ENCODE measurements at places on chromosomes 7 and 10.
A peak's percentile ranks its signal among the peaks of the same experiment; 100 is the strongest.

- no peak for DNase-seq
These were observed 1096.1 kb upstream of the CELF2 start for GRCh38 chr10:9921544-9921943.

GRCh38 chr10:63843107-63843506 is 321.9 kb downstream of the REEP3 start:
- no peak for DNase-seq

GRCh38 chr10:22436893-22437619 is 91.8 kb downstream of the SPAG6 start:
- DNase-seq, result peak; percentile 88

DNA sequence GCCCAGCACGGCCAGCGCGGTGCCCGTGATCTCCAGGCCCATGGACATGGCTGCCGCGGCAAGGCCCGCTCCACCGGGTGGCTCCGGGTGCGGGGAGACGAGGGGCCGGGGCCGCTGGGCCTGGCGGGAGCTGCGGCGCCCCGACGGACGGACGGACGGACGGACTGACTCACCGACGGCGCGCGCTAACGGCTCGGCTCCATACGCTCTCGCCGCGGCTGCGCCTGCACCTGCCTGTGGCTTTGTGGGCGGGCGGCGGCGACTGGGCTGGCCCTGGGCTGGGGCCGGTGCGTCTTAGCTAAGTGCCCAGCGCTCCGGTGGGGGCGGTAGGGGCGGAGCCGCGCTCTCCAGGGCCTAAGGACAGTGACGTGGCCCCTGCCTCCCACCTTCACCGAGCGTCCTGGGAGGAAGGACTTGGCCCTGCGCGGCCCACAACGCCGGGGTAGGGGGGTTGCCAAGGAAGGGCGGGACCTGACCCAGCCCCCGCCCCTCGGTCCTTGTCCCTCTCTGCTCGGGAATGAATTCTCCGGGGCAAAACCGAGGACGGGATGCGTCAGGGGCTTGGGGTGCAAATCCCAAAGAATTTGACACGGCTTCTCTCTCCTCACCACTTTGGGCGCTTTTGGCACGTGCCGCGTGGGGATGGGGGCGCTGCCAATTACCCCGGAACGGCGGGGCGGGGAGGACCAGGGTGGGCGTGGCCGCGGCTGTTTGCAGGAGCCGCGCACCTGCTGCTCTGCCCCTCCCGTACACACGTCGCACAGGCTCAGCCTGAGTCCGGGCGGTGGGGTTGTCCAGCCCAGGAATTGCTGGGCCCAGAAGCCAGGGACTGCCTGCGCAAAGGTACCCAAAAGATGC is at the start of gene CLDN3:
CLDN3 (minus strand) TSS at position 269 of the 858 bp plus-strand sequence; CDS start at position 48, 221 bp downstream.
- no peak for DNase-seq

- no peak for DNase-seq
These were observed 2.5 kb downstream of the TNS3 start for GRCh38 chr7:47579458-47579857.

- DNase-seq, result no peak
These were observed 76.6 kb downstream of the GPR37 start for GRCh38 chr7:124688991-124689390.

DNA sequence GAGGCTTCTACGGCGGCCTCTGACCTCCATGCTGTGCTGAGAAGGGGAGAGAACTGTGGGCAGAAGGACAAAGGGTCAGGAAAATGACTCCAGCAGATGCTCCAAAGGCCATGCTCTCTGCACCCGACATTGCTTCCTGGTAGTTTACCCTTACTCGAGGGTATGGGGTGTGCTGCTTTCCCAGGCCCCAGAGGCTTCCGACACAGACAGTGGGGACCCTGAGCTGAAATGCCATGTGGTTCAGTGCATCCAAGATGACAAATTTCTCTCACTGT is 130.9 kb downstream of the PTPN20 start:
- DNase-seq, result no peak

- no peak for DNase-seq
These were observed 118.9 kb downstream of the ITIH5 start for GRCh38 chr10:7547829-7548228.

DNA sequence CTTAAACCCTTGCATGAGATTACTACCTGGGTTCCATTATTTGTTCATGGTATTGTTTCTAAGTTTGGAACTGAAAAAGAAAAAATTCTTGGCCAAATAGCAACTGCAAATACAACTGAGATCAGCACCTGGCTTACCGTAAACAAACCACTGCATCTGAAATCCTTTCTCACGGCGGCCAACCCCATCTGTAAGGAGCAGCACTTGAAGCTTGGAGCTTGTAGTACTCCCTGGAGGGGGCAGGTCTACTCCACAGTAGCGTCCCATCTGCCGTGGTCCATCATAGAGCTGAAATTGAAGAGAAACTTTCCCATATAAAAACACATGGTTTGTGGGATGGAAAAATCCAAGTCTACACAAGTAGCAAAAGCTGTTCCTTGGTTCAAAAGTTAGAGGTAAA is 109.9 kb downstream of the CUBN start:
- no peak for DNase-seq

DNA sequence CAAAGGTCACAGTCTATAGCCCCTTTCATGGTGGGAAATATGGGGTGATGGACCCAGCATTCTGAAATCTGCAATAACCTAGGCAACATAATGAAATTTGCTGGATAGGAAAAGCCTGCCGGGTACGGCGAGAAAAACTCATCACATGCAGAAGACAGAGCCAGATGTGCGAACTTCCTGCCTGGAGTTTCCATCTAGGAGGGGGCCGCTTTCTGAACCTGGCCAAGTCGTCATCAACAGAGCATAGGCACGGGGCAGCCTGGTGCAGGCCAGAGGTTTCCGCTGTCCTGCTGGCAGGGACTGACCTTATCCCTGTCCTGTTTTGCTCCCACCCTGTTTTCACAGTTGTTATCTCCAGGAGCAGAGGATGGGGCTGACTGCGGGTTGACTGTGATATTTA is 27.4 kb downstream of the CCDC3 start:
- DNase-seq, result no peak

- no peak for DNase-seq
These were observed 165.8 kb downstream of the TCERG1L start for GRCh38 chr10:131145756-131146155.

- no peak for DNase-seq
These were observed 8.5 kb upstream of the HABP2 start for GRCh38 chr10:113544392-113544791.

GRCh38 chr7:45157653-45158401 is at the start of gene RAMP3:
RAMP3 (plus strand) TSS chr7:45157791; CDS start chr7:45157829, 38 bp downstream.
- no peak for DNase-seq
